ENCODE measurements at places on chromosomes 5 and 9. TPM values are rescaled to one million over a fixed set of nuclear protein-coding genes. Genes with fewer than 3 reads are reported as not detected.

TEK gene
- 0.74 TPM for total RNA-seq

- no peak for DNase-seq
- H3K36me3 ChIP-seq = peaks cover 10% of the 10 kb centered on the region
- H3K4me1 ChIP-seq = peaks cover 39% of the 10 kb centered on the region
- H3K27me3 ChIP-seq = no peaks in the 10 kb centered on the region
- no peak overlapping the region for H3K27ac ChIP-seq
- H3K4me3 ChIP-seq = no peak overlapping the region
Measured at GRCh38 chr9:137682428-137683105, 63.8 kb downstream of the EHMT1 start.

GRCh38 chr9:87008667-87009066 lies 61.4 kb upstream of the GAS1 start:
- H3K36me3 ChIP-seq = peaks cover 3% of the 10 kb centered on the region
- peaks cover 29% of the 10 kb centered on the region for H3K4me1 ChIP-seq
- no peak overlapping the region for H3K27ac ChIP-seq
- H3K27me3 ChIP-seq = no peaks in the 10 kb centered on the region
- no peak overlapping the region for H3K4me3 ChIP-seq

TTC16 gene
- not detected for total RNA-seq

DNA sequence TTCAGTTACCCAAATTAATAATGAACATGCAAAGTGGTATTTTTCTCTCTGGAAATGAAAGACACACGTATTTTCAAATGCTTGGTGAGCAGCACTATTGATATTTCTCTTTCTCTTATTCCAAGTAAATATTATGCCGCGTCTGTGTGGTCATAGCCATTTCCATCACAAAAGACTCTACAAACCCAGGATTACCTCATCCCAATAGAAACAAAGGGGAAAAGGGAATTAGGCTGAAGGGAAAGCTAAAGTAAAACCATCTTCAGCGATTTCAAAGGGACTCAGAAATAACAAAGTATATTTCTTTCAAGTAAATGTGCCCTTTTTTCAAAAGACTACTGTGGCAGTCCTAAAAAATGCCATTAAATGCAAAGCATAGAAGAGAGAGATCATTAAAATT lies 62.0 kb upstream of the FST start:
- no peak overlapping the region for H3K27ac ChIP-seq
- H3K4me1 ChIP-seq = no peaks in the 10 kb centered on the region
- no peak overlapping the region for H3K4me3 ChIP-seq
- no peaks in the 10 kb centered on the region for H3K36me3 ChIP-seq
- H3K27me3 ChIP-seq = peaks cover 8% of the 10 kb centered on the region
- no peak for DNase-seq

DNA sequence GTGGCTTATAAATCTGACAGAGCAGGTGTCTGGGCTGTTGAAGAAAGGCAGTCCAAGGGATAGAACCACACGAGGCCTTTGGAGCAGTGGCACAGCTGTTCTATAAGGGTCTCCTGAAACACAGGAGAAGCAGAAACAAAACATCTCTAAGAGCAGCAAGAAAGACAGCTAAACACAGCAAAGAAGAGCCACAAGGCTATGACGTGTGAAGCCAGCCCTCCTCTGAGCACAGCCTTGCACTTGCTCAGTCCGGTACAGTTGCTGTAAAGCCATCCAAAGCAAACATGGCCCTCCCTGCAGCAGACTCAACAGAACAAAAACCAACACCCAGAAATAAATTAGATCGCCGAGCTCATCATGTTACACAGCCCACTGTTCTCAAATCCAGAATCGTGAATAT lies 2.6 kb upstream of the GZMK start:
- no peak overlapping the region for H3K4me3 ChIP-seq
- H3K27ac ChIP-seq = no peak overlapping the region
- no peaks in the 10 kb centered on the region for H3K4me1 ChIP-seq

GRCh38 chr5:17426104-17426749 lies 71.8 kb upstream of the TAF11L2 start:
- no peaks in the 10 kb centered on the region for H3K27me3 ChIP-seq
- peak overlapping the region; percentile 34 for H3K4me3 ChIP-seq
- peaks cover 12% of the 10 kb centered on the region for H3K4me1 ChIP-seq
- no peaks in the 10 kb centered on the region for H3K36me3 ChIP-seq
- DNase-seq = no peak
- peak overlapping the region; percentile 84 for H3K27ac ChIP-seq

SV2C gene
- total RNA-seq = 6.9 TPM

DNA sequence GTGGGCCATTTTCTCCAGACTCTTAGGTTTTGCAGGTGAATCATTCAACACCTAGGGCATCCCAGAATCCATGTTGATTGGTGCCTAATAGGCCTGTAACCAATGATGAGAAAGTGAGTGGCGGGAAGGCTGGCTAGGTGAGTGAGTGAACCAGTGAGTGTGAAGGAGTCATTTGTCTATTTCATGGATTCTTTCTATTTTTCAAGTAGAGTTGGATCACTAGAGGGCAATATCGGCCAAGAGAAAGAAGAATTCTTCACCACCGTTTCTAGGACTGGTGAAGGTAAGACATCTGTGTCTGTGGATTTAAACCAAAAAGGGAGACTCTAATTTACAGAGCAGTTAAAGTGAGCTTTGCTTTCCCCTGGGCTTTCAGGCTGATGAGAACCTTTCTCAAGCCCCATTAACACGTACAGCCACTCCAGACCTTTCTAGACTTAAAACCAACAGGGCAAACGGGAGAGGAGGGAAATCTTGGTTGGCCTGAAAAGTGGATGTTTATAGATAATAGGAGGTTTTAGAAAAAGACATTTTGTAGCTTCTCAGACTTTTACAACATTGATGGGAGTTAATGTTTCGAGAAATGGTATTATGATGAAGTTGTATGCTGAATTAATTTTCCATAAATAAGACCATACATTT lies 114.3 kb upstream of the IL12B start:
- peaks cover 32% of the 10 kb centered on the region for H3K27me3 ChIP-seq
- no peak overlapping the region for H3K27ac ChIP-seq
- no peak for DNase-seq

FNIP1 gene
- total RNA-seq = 32.4 TPM

DNA sequence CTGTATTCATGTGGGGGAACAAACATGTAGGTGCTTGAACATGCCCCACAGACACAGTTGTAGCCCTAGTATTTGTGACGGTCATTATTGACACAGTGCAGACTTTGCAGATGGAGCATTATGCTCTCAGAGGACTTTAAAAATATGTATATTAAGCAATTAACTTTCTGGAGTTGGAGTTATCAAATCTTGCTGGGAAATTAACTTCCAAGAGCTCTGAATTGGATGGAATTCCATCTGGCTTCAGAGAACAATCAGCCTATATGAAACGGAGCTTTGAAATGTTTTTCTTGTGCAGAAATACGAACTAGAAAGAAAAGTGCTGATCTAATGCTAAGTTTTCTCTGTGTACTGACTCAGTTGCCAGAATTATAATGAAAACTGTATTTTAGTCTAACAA lies 50.9 kb upstream of the FSD1L start:
- peaks cover 21% of the 10 kb centered on the region for H3K4me1 ChIP-seq
- H3K27ac ChIP-seq = no peak overlapping the region
- DNase-seq = no peak
- no peaks in the 10 kb centered on the region for H3K27me3 ChIP-seq
- H3K36me3 ChIP-seq = no peaks in the 10 kb centered on the region
- no peak overlapping the region for H3K4me3 ChIP-seq

DNA sequence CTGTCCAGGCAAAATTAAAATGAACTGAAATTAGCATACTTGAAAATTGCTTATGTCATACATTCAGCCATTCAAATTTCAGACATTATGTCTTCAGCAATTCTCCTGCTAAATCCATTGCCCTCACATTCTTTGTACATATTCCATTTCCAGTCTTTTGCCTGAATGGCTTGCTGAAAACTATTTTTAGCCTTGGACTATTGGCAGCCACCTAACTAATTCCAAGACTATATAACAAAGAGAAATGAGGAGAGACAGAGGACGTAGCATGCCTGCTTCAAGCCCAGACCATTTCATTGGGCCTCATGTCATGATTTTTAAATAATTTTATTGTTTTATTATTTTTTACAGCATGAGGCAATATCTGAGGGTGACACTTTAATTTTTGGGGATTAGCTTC lies 100.3 kb downstream of the MRPS30 start:
- no peaks in the 10 kb centered on the region for H3K36me3 ChIP-seq
- H3K27me3 ChIP-seq = no peaks in the 10 kb centered on the region
- H3K27ac ChIP-seq = no peak overlapping the region
- DNase-seq = no peak
- no peak overlapping the region for H3K4me3 ChIP-seq

DNA sequence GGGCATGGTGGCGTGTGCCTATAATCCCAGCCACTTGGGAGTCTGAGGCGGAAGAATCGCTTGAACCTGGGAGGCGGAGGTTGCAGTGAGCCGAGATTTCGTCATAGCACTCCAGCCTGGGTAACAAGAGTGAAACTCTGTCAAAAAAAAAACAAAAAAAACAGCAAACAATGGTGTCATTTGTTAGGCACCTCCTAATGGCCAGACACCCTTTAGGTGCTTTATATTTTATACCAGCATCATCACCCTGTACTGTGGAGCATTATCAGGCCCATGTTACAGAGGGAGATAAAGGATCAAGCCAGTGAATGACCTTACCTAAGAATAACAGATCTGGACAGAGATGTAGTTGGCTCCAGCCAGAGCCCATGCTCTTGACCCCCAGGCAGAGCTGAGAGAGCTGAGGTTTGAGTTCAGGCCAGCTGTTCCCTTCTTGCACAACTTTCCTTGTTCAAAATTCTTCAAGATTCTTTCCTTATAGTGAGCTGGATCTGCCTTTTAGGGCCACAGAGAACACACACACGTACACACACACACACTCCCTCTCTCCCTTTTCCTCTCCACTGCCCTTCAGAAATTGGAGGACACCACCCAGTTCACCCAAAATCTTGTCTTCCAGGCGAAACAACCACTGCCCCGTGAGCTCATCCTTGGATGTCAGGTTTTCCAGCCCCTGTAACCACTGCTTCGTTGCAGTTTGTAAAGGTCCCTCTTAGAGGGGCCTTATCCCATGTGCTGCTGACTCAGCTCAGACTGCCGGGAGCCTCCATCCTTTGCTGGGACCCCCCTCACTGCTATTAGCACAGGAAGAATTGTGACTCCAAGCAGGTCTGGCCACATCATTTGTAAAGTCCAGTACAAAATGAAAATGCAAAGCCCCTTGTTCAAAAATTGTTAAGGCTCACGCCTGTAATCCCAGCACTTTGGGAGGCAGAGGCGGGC lies 10.4 kb upstream of the PTGES start:
- H3K36me3 ChIP-seq = no peaks in the 10 kb centered on the region
- H3K27ac ChIP-seq = peak overlapping the region; percentile 96
- DNase-seq = no peak
- H3K4me1 ChIP-seq = peaks cover 23% of the 10 kb centered on the region
- peak overlapping the region; percentile 31 for H3K4me3 ChIP-seq

DNA sequence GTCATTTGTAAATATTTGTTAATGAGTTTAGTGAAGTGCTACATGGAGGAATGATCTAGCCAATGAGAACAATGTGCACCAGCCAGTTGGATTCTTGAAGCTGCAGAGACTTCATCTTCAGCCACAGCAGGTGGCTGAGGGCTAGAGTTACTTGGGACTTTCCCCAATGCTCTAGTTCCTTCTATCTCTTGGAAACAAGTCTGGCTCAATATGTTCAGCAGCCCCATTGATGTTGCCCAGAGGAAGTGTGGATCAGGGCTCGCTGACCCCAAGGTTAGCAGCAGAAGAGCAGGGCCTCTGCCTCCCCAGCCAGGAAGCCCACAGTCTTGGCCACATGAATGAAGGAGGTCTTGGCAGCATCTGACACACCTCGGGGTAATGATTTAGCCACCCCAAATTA lies 117.5 kb downstream of the SLC1A3 start:
- H3K4me3 ChIP-seq = no peak overlapping the region
- peaks cover 16% of the 10 kb centered on the region for H3K27me3 ChIP-seq
- DNase-seq = no peak
- no peak overlapping the region for H3K27ac ChIP-seq
- no peaks in the 10 kb centered on the region for H3K36me3 ChIP-seq

- no peaks in the 10 kb centered on the region for H3K27me3 ChIP-seq
- H3K36me3 ChIP-seq = no peaks in the 10 kb centered on the region
- peaks cover 27% of the 10 kb centered on the region for H3K4me1 ChIP-seq
- peak overlapping the region; percentile 39 for H3K27ac ChIP-seq
- peak overlapping the region; percentile 58 for H3K4me3 ChIP-seq
- no peak for DNase-seq
Measured at GRCh38 chr5:172008689-172009141, 2.3 kb upstream of the FBXW11 start.

DNA sequence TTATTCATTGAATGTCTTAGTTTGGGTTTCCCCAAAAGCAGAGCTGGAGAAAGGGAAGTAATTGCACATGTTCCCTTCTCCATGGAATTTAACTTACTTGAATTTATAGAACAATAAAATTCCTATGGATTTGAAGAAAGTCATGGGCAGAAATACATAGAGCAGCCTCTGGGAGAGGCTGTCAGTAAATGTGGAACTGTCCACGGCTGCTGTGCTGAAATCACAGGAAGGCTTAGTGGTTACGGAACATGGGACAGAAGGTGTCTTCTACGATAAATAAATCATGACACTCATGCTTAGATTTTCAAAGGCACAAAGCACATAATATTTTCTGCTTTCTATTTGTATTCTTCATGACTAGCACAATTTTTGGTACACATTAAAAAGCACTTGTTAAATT lies 440.6 kb upstream of the IZUMO3 start:
- H3K4me1 ChIP-seq = no peaks in the 10 kb centered on the region
- H3K27me3 ChIP-seq = no peaks in the 10 kb centered on the region
- H3K4me3 ChIP-seq = no peak overlapping the region
- H3K27ac ChIP-seq = no peak overlapping the region

DNA sequence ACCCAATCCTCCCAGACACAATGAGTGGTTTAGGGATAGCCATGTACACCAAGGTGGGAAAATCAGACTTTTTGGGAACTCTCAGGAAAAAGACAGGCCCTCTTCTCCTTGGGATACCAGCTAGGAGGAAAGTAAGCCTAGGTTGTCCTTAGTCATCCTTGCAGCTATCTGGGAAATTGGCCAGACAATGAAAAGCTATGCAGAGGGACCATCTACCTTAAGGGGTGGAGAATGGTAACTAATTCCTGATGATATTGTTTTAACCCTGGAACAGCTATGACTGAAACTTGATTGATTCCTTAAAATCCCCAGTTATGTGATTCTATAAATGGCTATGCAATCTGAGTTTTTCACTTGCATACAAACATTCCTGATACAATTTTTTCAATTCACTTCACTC lies 88.9 kb upstream of the BNC2 start:
- no peak overlapping the region for H3K27ac ChIP-seq
- no peaks in the 10 kb centered on the region for H3K4me1 ChIP-seq
- no peaks in the 10 kb centered on the region for H3K27me3 ChIP-seq
- H3K36me3 ChIP-seq = no peaks in the 10 kb centered on the region

- peaks cover 12% of the 10 kb centered on the region for H3K4me1 ChIP-seq
- no peak overlapping the region for H3K27ac ChIP-seq
- H3K27me3 ChIP-seq = peaks cover 35% of the 10 kb centered on the region
- H3K36me3 ChIP-seq = peaks cover 5% of the 10 kb centered on the region
Measured at GRCh38 chr5:95617057-95617456, 2.8 kb upstream of the GPR150 start.

GRCh38 chr5:172890659-172891058 lies 56.6 kb downstream of the ERGIC1 start:
- H3K36me3 ChIP-seq = peaks cover 20% of the 10 kb centered on the region
- no peak overlapping the region for H3K4me3 ChIP-seq
- H3K4me1 ChIP-seq = peaks cover 25% of the 10 kb centered on the region
- no peaks in the 10 kb centered on the region for H3K27me3 ChIP-seq
- H3K27ac ChIP-seq = no peak overlapping the region

FXN gene
- 22.0 TPM for total RNA-seq

- H3K4me3 ChIP-seq = no peak overlapping the region
- H3K36me3 ChIP-seq = peaks cover 25% of the 10 kb centered on the region
- H3K4me1 ChIP-seq = peaks cover 7% of the 10 kb centered on the region
- no peak for DNase-seq
- no peak overlapping the region for H3K27ac ChIP-seq
Measured at GRCh38 chr9:14882090-14882489, 28.1 kb downstream of the FREM1 start.
